ENCODE measurements at places on chromosomes 16 and 17.

DNA sequence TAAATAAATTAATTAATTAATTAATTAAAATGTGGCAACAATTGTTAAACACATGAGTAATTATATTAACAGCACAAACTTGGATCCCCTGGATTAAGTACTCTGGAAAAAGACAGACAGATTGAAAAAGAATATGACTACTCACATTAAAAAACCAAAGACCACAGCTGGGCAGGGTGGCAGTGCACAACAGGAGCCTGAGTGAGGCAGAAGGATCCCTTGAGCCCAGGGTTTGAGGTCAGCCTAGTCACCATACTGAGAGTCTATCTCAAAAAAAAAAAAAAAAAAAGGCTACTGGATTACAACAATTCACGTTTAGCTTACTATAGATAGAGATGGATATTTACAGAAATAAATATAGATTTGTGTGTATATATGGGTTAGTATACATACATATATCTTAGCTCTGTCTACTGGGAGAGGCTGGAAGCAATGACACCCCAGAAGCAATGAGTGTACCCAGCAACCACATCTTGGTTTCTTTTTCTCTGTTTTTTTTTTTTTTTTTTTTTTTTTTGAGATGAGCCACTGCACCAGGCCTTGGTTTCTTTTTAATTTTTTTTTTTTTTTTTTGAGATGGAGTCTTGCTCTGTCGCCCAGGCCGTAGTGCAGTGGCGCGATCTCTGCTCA, 10.6 kb upstream of the SUZ12 start:
- DNase-seq, result no peak

GRCh38 chr17:17549732-17550366, 41.7 kb downstream of the PEMT start:
- DNase-seq, result no peak

GRCh38 chr16:54944002-54944401, 13.3 kb downstream of the IRX5 start:
- DNase-seq, result no peak

DNA sequence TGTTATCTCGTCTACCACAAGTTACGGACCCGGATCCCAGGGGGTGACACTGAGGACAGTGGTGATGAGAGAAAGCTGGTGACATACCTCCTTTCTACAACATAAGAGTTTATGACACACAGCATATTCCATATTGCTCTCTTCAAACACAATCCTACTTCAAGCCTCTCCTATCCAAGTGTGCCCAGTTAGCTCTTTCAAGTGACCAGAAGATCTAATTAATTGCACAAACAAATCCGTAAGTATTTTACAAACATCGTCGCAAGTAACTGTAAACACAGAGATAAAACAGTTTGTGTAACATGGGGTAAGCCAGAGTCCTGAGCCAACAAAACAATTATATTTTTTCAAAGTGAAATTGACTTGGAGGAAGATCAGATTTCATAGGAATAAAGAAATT, 235.0 kb downstream of the CHD9NB start:
- DNase-seq, result no peak

DNA sequence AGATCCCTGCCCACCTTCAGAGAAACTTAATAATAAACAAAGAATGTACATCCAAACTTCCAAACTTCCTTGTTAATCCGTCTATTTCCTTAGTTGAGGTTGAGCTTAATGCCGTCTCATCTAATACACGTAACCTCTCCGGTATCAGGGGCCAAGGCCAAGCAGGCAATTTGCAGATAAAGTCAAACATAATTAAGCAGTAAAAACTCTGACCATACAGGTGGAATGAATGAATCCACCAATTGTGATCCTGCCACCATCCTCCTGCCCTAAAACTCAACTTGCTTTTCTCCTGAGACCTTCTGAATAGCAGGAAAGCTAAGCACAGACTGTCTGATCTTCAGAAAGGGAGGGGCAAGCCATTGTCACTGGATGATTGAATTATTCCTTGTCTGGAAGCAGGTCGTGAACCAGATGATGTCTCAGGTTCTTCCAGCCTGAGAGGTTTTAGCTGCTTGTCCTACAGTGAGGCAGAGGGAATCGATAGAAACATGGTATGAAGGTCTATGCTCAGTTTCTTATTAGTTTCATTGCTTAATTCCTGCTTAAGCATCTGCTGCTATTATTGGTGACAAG, 1111.8 kb upstream of the EEF2KMT start:
- DNase-seq, result no peak

DNA sequence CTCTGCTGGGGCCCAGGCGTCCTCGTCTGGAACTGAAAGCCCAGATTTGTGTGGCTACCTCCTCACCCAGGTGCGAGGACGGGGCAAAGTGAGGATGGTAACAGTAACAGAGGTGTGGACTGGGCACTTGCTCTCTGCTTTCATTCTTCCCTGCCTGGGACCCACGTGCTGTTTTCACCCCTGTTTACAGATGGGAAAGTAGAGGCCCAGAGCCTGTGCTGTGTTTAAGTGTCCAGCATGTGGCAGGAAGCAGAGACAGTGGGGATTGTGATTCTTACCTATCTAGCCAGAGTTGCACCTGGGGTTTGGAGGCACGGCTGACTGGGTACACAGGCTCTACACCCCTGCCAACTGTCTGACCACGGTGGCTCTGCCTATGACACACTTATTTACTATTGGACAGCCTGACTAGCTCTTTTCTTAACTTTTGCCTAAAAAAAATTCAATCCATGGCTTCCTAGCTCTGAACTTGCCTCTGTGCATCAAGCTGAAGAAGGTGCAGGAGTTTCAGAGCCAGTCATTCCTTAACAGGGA, 155.4 kb downstream of the CLEC16A start:
- DNase-seq, result no peak

DNA sequence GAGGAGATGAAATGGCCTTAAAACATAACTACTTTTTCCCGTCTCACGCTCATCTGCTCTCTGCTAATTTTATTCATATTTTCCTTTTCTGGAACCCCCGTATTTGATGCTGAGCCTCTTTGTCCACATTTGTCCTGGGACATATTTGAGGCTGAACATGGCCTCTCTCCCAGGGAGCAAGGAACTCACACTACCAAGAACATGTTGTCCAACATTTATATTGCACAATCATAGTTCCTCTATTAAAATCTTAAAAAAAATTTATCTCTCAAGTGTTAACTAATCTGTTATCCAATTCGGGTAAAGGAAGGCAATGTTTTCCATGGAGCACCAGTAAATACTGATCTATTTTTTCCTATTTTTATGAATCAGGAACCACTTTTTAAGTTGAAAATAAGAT, 60.2 kb downstream of the CMC2 start:
- no peak for DNase-seq

All from H54 (cell line).